ENCODE measurements at places on chromosomes 11 and 22.

GRCh38 chr11:10727146-10727851 lies 23.7 kb upstream of the CTR9 start:
- DNase-seq: no peak

GRCh38 chr11:40987776-40988435 lies 471.5 kb downstream of the LRRC4C start:
- no peak for DNase-seq

DNA sequence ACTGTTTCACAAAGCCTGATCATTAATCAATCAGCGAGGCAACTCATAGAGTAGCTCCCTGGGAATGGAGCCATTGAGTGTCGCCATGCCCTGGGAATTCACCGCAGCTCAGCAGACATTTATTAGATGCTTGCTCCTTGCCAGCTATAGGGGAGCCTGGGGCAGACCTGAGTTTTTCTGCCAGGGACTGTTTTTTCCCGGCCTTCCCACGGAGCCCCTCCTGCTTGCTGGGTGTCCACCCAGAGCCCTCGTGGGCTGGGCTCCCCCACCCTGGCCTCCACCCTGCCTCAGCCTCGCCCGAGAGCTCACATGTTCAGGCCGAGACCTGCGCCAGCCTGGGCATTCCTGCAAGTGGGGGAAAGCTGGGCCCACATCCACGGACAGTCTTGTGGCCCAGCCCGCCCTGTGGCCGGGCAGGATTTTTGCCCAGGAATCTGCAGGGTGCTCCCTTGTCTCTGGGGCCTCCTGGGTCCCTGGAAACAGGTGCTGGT lies 64.9 kb downstream of the SMIM38 start:
- no peak for DNase-seq

DNA sequence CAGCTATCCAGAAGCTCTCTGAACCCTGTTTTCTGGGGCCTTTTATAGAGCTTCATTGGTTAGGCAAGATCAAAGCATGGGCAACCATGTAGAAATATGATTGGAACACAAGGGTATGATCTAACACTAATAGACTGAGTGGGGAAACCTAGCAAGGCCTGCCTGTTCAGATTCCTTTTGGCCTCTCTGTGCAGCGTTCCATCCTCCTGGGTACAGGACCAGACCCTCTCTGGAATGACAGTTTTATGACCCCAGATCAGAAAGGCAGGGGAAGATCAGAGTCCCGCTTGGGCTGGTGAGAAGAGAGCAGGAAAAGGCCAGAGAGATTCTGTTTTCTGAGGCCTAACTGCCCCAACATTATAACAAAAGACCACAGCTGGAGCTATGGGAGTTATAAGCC lies 36.7 kb upstream of the VWA5A start:
- no peak for DNase-seq

DNA sequence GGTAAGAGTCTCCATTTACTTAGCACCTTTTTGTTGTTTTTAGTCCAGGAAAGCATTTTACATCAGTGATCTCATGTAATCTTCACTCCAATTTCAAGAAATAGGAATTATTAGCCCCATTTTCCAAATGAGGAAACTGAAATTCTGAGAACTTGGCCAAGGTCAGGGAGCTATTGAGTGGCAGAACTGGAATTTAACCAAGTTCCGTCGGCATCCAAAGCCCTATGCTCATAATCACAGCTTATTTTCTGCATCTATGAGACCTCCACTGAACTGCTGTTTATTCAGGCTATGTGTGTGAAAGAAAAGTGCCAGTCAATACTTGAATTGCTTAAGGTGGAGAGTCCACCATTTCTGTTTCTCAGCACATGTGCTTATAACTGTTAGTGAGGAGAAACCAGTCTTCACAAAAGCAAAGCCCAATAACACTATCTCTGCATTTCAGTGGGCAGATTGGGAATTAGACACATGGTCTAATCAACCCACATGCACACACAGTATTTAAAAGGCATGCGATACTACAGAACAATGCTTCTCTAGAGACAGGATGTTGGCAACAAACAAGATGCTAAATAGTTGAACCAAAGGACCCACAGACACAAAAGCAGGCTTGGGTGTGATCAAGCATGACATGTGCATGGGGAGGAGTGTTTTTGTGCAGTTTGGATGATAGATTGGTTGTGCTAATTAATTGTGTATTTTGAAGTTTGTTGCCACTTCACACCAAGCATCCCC lies 780.6 kb downstream of the OPCML start:
- DNase-seq: no peak

GRCh38 chr11:67450796-67451657 lies 1.5 kb downstream of the GPR152 start:
- DNase-seq: no peak
